ENCODE measurements at places on chromosomes 2 and 18.

DNA sequence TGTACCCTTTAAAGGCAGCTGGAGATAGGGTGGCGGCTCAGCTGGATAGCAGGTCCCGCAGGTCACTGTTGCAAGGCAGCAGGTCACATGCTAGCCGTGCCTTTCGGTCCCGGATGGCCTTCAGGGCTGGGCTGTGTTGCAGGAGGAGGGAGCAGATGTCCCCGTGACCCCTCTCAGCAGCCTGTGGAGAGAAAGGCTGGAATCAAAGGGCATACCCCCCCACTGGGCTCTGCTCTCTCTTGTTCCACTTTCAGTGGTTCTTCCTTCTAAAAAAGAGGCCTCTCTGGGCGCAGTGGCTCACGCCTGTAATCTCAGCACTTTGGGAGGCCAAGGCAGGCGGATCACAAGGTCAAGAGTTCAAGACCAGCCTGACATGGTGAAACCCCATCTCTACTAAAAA is 4.4 kb upstream of the ANKRD23 start:
- no peak for DNase-seq

DNA sequence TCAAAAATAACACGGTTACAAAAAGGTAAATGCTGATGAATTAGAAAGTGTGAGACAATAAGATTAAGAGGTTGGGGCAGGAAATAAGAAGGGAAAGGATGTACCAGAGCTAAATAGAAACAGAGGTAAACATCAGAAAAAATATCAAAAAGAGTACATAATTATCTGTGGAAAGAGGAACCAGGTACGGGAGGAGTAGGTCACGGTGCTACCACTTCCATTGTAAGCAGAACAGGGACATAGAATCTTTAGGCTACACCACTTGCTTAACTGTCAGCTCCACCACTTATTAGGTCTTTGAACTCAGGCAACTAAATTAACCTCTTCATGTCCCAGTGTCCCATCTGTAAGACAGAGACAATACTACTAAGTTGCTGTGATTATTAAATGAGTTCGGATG is 350.3 kb downstream of the LRATD1 start:
- no peak for DNase-seq

DNA sequence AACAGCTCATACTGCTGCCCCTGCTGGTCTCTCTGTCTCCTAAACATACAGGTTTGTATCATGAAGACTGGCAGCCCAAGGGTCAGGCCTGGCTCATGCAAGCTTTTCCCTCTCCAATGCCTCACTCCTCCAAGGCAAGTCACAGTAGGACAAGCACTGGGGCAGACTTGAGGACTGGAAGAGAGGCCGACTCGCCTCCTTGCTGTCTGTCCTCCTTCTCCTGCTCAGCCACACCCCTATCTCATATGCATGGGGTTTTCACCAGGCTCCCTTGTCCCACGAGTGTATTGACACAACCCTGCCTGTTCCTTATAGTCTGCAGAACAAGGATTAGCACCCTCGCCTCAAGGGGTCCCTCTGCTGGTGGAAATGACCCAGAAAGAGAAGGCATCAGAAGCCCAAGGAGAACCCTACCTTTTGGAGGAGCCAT is 223.7 kb downstream of the SOX11 start:
- peak; percentile 66 for DNase-seq

DNA sequence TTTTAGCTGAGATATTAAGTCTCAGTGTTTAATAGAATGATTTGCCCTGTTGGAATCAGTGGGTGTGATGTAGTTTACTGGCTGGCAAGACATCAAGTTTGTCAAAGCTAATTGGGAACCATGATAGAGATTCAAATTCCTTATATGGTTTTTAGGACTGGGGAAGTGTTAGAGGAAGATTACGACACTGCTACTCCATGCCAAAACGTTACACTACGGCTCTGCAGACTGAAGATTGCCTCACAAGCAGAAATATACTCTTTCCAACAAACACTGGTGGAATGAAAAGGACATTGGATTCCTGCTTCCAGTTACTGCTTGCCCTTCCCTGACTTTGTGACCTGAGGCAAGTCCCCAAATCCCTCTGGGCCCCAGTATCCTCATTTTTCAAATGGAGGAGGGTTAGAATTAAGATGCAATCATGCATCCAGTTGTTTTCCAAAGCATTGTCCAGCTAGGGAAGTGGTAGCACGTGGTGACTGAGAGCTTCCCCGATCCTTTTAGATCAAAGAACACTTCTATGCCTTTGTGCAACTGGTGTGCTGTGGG is 147.6 kb downstream of the CDC42EP3 start:
- DNase-seq, result peak; percentile 93

DNA sequence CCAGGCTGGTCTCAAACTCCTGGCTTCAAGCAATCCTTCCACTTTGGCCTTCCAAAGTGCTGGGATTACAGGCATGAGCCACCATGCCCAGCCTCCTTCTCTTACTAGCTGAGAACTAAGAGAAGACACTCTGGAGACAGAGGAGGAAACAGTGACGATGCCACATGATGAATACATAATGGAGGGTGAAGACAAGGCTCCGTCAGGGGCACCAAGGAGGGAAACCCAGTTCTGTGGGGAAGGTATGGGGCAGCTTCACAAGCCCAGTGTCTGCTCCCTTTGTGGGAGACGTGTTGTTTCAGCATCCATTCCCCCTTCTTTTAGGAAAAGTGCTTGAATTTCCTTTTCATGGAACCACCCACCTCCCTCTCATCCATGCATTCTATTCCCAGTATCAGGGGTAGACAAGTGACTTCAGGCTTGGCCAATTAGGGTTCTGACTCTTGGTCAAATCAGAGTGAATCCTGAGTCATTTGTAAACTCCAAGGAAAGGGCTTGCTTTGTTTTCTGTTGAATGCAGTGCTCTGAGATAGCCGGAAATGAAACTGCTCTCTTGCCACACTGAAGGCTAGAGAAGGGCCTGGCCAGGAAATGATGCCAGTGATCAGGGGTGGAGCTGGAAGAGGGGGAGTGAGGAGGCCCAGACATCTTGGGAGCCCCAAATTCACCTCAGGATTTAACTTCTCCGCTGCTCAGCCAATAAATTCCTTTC is 23.7 kb downstream of the TMEM127 start:
- DNase-seq, result peak; percentile 35
